ENCODE measurements at places on chromosomes 4 and X. TPM values are rescaled to one million over a fixed set of nuclear protein-coding genes. Genes with fewer than 3 reads are reported as not detected.

Gene USP17L24
- not detected for total RNA-seq

Gene GAB1
- total RNA-seq: 10.1 TPM

Gene ZXDB
- total RNA-seq: 8.9 TPM

Gene SHOX
- total RNA-seq: not detected

Gene CXCL13
- total RNA-seq: not detected

Gene FDCSP
- not detected for total RNA-seq

Gene CENPVL2
- not detected for total RNA-seq

Gene ABCG2
- total RNA-seq: 13.6 TPM

Gene TENM3
- total RNA-seq: 10.3 TPM

Gene AFM
- not detected for total RNA-seq

Gene MAGEA4
- total RNA-seq: not detected

Gene PLK4
- total RNA-seq: 7.6 TPM

Gene EVC
- 10.0 TPM for total RNA-seq

Gene POU4F2
- not detected for total RNA-seq

Gene NALF2
- 0.13 TPM for total RNA-seq

Data from dermis microvascular lymphatic vessel endothelial cell (primary cell).